ENCODE measurements at places on chromosomes 3 and 15.
A peak's percentile ranks its signal among the peaks of the same experiment; 100 is the strongest.

DNA sequence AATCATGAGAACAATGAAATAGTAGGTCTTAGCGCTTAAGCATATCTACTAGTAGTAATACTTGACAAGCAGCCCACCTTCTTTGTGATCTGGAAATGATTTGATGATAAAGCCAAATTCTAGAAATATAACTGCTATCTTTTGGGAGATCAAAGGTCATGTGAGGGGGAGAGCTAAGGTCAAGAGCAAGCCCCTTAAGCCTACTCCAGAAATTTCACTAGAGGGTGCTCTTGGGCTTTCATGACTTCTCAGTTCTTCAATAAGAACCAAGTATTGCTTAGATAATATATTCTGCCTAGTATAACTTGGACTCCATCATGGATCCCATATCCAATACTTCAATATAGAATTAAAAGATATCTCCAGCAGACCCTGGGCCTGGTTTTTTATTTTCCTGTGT is 319.6 kb downstream of the ZBTB20 start:
- no peak for DNase-seq

DNA sequence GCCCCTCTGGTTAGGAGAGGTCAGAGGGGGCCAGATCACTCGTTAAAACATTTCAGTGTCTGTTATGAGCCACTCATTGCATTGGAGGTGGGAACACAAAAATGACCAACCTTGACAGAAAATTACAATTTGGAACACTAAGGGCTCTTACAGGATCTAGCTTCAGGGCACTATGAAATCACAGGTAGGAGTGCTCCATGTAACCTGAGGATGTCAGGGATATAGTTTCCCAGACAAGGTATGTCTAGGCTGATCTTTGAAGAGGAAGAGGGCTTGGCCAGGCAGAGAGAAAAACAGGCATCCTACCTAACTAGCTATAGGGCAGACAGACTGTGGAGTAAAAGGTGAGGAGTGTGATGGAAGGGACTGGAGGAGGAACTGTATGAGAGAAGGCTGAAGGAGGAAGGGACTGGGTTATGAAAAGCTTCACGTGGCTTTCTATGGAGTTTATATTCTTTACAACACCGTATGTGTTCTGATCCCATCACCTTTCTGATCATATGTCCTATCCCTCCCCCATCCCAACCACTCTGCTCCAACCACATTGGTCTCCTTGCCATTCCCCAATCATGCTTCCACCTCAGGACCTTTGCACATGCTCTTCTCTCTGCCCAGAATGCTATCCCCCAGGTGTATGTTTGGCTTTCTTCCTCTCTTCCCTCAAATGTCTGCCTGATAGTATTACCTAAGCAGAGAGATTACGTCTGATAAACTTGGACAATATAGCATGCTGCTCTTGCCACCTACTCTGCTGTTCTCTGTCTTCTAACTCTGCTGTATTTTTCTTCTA is 88.2 kb downstream of the CCR1 start:
- no peak for DNase-seq

DNA sequence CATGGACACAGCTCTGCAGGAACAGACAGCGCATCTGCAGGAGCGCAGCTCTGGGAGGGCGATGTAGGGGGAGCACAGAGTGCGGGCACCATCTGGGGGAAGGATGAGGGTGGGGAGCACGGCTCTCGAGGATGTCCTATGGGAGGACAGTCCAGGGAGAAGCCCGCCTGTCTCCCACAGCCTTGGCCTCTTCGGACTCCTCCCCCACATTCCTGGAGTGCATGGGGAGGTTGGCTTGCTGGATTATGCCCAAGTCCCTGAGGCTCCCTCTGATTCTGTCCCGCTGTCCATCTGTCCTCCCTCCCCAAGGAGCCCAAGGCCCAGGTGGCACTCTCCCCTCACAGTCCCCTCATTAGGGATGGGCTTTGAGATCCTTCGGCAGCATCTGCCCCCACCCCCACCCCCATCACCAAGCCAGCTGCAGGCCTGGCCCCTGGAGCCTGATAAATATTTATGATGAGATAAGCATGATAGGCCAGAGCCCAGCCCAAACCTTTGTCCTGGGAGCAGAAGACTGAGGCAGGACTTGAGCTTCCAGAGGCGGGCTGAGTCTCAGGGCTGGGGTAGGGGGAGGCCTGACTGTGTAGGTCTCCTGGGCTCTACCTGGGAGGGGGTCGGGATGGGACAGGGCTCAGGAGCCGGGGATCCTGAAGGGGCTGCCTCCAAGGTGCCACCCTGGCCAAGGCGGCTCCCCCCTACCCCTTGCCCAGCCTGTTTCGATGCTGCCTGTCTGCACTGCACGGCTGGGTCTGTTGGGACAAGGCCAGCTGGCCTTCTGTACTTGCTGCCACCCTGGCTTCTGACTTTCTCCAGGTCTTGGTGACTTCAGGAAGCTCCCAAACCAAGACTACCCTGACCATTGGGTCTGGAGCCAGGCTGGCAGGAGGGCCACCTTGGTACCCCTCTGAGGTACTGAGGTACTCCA is 28.6 kb upstream of the SEMA3F start:
- DNase-seq = peak; percentile 67

GRCh38 chr3:186380622-186381380 is 18.8 kb upstream of the DGKG start:
- DNase-seq = peak; percentile 8

- DNase-seq = no peak
Measured at GRCh38 chr3:46282041-46282440, 39.8 kb downstream of the CCR3 start.

- no peak for DNase-seq
Measured at GRCh38 chr15:74908635-74909034, 2.0 kb upstream of the FAM219B start.

- no peak for DNase-seq
Measured at GRCh38 chr3:107430996-107431245, 53.7 kb downstream of the CCDC54 start.

- no peak for DNase-seq
Measured at GRCh38 chr3:23829242-23829934, 23.6 kb downstream of the UBE2E1 start.

- DNase-seq = no peak
Measured at GRCh38 chr3:187296911-187297310, 5.4 kb upstream of the MASP1 start.

- DNase-seq = no peak
Measured at GRCh38 chr3:4507024-4507596, 14.0 kb downstream of the ITPR1 start.

- peak; percentile 52 for DNase-seq
Measured at GRCh38 chr3:32045091-32045915, 61.1 kb upstream of the GPD1L start.

DNA sequence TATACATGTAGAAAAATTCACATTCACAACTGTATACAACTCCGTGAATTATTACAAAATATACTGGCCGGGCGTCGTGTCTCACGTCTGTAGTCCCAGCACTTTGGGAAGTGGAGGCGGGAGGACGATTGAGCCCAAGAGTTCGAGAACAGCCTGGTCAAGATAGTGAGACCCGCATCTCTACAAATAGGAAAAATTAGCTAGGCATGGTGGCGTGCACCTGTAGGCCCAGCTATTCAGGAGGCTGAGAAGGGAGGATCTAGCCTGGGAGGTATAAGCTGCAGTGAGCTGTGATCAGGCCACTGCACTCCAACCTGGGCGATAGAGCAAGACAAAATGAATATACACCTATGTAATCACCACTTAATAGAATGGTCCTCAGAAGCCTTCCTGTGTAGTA is 1.3 kb downstream of the RAD51 start:
- DNase-seq = no peak

GRCh38 chr3:142615171-142615570 is 19.0 kb downstream of the PLS1 start:
- DNase-seq = no peak

DNA sequence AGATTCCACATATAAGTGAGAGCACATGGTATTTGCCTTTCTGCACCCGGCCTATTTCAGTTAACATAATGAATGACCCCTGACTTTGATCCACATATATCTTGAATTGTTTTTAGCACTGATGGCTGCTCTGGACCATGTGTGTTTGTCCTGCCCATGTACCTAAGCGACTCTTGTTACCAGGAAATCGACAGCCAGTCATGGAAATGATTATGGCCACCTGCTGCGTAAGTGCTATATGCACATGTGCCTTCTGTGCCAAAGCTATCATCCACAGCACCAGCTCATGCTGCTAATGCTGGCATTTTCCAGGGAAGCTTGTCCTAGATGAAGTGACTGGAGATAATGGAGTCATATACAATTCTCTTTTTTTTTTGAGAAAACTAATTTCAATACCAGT is 103.7 kb downstream of the PEX5L start:
- DNase-seq = no peak

GRCh38 chr15:77834276-77834990 is 201.7 kb upstream of the LINGO1 start:
- DNase-seq = peak; percentile 22

- no peak for DNase-seq
Measured at GRCh38 chr3:143827425-143827824, 20.8 kb downstream of the SLC9A9 start.

DNA sequence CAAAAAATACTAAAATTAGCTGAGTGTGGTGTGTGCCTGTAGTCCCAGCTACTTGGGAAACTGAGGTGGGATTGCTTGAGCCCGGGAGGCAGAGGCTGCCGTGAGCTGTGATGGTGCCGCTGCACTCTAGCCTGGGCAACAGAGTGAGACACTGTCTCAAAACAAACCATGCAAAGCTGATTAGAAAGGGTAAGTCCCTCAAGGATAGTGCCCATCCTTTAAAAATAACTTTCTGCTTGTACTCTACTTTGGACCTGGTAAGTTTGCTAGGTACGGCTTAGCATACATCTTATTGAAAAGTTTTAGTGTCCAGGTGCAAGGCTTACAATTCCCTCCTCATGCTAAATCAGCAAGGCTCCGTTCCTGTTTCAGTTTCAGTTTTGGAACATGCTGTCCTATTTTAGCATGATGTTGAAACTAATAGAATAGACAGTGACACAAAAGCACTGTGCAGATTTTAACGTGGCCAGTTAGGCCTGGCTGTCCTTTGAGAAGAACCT is 21.4 kb downstream of the FEM1B start:
- DNase-seq = no peak

DNA sequence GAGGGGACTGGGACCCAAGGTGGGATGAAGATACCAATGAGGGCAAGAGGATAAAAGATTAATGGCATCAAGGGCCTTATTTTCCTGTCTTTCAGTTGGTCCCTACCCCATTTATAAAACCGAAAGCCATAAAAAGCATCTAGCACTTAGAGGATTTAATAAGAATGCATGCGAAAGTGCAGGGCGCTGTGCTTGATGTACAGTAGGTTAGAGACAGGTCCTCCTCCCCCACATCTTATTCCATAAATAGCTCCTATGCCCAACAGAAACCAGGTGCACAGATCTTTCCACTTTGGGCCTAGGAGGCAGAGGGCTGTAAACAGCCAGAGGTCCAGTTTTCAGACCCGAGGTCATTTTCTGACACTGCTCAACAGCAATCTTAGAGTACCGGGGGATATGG is 1.2 kb downstream of the LPCAT4 start:
- no peak for DNase-seq

DNA sequence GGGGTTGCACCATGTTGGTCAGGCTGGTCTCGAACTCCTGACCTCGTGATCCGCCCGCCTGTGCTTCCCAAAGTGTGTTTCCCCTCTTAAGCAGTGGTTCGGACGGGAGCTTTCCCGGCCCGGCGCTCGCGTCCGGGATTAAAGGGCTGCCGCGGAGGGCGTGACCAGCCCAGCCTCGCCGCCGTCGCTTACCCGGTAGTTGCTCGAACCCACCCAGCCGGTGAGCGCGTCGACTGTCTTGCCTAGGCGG is 513 bp downstream of the CLASP2 start:
- DNase-seq = no peak

DNA sequence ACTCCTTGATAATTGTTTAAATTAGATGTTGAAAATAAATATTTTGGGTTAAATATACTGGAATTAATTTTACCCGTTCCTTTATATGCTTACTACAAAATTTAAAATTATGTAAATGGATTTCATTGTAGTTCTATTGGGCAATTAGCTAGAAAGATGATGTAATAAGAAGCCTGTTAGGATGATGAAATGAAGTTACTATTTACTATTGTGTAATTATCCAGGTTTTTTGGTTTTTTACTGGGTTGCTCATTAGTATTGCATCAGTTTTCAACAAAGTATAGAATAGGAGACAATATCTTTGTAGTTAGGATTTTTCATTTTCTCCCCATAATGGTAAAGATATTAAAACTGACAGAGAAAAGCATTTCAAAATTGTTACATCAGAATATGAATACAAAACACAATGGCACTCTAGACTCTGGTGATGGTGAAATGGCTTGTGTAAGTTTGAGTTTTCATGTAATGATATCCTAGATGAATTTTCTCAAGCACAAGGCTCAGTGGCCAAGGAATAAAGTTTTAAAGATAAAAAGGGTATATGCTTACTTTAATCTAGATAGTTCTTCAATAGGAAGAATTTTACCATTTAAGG is 222.0 kb downstream of the P3H2 start:
- DNase-seq = no peak

DNA sequence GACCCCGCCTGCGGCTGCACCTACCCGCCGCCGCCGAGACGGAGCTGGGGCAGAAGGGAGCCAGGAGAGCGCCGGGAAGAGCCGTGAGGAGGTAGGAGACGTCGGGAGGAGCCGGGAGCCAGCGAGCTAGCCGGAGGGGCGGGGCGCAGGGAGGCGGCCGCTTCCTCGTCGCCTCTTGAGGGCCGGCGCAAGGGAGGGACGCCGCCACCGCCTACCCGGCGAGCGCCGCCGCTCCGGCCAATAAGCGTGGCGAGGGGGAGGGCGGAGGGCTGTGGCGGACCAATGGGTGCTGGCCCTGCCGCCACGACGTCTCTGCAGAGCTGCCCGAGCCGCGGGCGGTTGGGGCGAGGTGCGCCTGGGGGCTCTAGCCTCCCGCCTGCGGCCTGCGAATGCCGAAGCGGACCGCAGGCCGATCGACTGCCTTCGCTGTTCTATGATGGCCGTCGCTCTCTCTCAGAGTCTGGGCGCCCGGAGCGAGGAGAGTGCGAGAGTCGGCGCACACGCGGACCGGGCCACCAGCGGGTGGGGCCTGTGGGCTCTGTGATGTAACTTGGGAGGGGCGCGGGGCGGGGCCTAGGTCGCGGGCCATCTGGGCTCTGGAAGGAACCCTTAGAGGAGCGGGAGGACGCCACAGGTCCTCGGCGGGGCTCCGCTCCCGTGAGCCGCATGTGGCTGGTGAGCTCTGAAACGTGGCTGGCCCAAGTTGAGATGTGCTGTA is 72.7 kb upstream of the MAP4 start:
- DNase-seq = peak; percentile 98

DNA sequence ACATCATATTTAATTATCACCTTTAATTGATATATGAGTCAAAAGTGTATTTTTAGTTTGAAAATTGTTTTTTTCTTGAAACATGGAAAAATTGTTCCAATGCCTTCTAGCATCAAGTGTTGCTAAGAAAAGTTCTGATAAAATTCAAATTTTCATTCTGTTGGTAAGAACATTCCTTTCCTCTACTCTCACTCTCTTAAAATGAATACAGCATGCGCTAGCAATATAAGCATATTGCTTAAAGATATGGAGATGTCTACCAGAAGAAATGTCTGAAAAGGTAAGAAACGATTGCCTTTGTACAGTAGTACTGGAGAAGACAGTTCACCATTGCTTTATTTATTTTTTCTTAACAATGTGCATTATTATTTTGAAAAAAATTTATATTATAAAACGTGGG is 17.6 kb upstream of the ZBTB38 start:
- no peak for DNase-seq

DNA sequence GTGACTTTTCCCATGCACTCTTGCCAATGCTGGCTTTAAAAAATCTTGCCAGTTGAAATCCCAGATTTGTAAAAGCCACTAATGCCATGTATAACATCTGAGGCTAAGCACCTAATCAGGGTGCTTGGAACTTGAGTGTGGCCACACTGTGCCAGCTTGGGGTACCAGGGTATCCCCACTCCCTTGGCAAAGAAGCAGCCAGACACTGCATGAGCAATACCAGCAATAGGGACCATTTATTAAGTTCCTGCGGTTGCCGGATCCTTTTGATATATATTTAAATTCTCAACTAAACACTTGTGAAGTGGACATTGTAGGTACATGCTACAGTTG is 2.2 kb upstream of the RHCG start:
- no peak for DNase-seq
